ENCODE measurements at places on chromosomes 6 and 20. TPM values are rescaled to one million over a fixed set of nuclear protein-coding genes. Genes with fewer than 3 reads are reported as not detected.

SLC16A10 gene
- 37.6 TPM for total RNA-seq

BMP7 gene
- total RNA-seq = 16.6 TPM

IRF4 gene
- 1.3 TPM for total RNA-seq

ULBP2 gene
- 1.1 TPM for total RNA-seq

CEP85L gene
- total RNA-seq = 13.4 TPM

GTF2H4 gene
- 46.5 TPM for total RNA-seq

RIN2 gene
- 0.43 TPM for total RNA-seq

AAR2 gene
- 26.9 TPM for total RNA-seq

DNA sequence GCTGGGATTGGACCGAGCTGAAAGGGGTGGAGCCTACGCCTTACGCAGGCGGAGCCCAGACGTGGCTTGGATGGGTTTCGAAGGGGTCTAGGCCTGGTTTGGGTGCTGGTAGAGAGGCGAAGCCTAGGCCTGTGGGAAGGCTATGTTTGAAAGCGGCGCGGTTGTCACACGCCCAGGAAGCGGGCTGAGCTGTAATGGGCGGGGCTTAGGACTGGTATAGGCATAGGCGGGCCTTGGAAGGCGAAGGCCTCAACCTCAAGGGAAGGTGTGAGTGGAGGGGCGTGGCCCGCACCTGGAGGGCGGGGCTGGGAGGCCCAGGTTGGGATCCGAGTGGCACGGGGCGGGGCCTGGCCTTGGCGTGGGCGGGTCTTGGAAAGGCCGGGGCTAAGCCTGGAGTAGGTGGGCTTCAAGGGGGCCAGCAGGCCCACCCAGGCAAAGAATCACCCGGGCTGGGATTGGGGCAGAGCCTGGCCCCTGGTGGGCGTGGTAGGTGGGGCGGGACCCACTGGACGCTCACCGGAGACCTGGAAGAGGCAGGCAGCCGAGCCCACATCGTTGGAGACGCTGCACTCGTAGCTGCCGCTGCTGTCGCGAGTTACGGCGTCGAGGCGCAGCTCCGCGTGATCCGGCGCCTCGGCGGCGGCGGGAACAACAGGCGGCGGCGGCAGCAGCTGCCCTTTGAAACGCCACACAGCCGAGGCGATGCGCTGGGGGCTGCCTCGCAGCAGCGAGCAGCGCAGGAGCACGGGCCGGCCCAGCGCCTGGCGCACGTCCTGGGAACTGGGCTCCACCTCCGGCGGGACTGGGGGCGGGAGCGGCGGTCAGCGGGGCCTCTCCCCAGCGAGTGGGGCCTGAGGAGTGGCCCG is 49.0 kb downstream of the MDGA1 start:
- H3K27ac ChIP-seq = no peak overlapping the region
- H3K4me3 ChIP-seq = peak overlapping the region; percentile 60
- H3K4me1 ChIP-seq = peaks cover 11% of the 10 kb centered on the region
- peak; percentile 98 for DNase-seq
- H3K27me3 ChIP-seq = peaks cover 45% of the 10 kb centered on the region
- H3K36me3 ChIP-seq = no peaks in the 10 kb centered on the region

DNA sequence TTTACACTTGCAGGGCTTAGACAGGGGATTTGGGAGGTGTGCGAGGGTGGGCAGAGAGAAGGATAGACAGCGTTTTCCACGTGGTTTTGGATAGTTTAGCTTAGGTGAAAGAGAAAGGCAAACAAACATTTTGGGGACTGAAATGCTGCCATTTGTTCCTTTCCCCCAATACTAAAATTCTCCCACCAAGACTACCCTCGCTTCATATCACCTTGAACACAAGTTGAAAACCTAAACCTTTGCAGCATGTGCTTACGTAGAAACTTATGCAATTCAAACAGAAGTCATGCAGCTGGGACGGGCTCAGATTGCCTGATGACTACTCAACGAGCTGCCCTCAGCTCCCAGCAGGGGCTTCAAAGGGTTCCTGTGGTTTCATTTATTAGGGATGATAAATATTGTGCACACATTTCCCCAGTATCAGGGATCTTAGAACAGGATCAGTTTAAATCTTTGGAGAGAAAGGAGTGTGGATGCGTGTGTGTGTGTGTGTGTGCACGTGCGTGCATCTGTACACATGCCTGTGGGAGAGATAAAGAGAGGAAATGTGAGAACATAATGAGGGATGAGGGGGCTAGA is 77.3 kb downstream of the SLC22A23 start:
- no peak overlapping the region for H3K4me3 ChIP-seq
- H3K27ac ChIP-seq = no peak overlapping the region
- no peak for DNase-seq
- H3K27me3 ChIP-seq = no peaks in the 10 kb centered on the region
- H3K4me1 ChIP-seq = peaks cover 21% of the 10 kb centered on the region

- no peaks in the 10 kb centered on the region for H3K27me3 ChIP-seq
- H3K36me3 ChIP-seq = no peaks in the 10 kb centered on the region
- H3K4me1 ChIP-seq = no peaks in the 10 kb centered on the region
- no peak overlapping the region for H3K4me3 ChIP-seq
These were observed 118.8 kb upstream of the FAM184A start for GRCh38 chr6:119197271-119197670.

GRCh38 chr6:112270756-112271155 is 16.4 kb upstream of the LAMA4 start:
- H3K27me3 ChIP-seq = no peaks in the 10 kb centered on the region
- H3K27ac ChIP-seq = no peak overlapping the region
- H3K4me1 ChIP-seq = no peaks in the 10 kb centered on the region

- H3K4me1 ChIP-seq = no peaks in the 10 kb centered on the region
- no peaks in the 10 kb centered on the region for H3K36me3 ChIP-seq
- no peak overlapping the region for H3K27ac ChIP-seq
- no peak overlapping the region for H3K4me3 ChIP-seq
- no peaks in the 10 kb centered on the region for H3K27me3 ChIP-seq
- DNase-seq = no peak
These were observed 606.5 kb upstream of the NOX3 start for GRCh38 chr6:156062091-156062563.

DNA sequence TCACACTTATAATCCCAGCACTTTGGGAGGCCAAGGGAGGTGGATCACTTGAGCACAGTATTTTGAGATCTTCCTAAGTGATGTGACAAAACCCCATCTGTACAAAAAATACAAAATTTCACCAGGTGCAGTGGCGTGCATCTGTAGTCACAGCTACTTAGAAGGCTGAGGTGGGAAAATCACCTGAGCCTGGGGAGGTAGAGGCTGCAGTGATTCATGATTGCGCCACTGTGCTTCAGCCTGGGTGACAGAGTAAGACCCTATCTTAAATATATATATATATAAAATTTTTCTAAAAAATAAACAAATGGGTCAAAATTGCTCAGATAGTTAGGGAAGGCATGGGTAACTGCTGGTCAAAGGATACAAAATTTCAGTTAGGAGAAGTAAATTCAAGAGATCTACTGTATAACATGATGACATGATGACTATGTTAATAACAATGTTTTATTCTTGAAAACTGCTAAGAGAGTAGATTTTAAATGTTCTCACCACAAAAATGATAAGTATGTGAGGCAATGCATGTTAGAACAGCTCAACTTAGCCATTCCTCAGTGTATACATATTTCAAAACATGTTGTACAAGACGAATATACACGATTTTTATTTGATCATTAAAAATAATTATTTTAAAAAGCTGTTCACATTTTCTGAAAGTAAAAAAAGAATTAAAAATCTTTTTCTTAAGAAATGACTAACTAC is 24.4 kb downstream of the TBC1D32 start:
- no peak overlapping the region for H3K27ac ChIP-seq
- no peak overlapping the region for H3K4me3 ChIP-seq
- no peaks in the 10 kb centered on the region for H3K27me3 ChIP-seq

- H3K27me3 ChIP-seq = peaks cover 66% of the 10 kb centered on the region
- H3K4me3 ChIP-seq = peak overlapping the region; percentile 98
- peaks cover 44% of the 10 kb centered on the region for H3K4me1 ChIP-seq
- peak; percentile 78 for DNase-seq
- H3K36me3 ChIP-seq = no peaks in the 10 kb centered on the region
These were observed 619 bp downstream of the RREB1 start for GRCh38 chr6:7108196-7108963.

DNA sequence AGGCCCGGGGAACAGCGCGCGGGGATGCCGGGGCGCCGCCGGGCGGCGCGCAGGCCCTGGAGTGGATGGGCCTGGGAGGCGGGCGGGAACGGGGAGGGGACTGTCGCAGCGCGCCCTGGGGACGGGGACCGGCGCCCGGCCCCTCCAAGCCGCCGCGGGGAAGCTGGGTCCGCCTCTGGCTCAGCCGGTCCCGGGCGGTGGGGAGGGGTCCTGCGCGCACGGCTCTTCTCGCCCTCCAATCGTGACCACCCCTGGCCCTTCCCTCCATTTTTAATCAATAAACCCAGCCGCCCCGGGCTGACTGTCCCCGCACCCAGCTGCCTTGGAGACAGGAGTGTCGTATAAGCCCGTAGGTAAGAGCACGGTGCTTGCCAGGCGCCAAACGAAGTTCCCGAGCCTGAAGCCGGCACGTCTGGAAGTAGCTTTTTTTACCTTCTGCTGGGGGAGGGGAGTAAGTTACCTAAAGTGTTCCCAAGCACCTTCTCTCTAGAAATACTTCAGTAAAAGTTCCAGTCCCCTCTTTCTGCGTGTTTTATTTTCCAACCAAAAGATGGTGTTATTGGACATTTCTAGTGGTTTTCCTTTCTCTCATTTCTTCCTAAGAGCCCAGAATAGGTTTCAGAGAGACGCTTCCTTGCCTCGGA is 780 bp upstream of the TAF4 start:
- no peaks in the 10 kb centered on the region for H3K27me3 ChIP-seq
- H3K4me3 ChIP-seq = peak overlapping the region; percentile 74
- peaks cover 27% of the 10 kb centered on the region for H3K4me1 ChIP-seq
- peak; percentile 87 for DNase-seq
- H3K27ac ChIP-seq = peak overlapping the region; percentile 98
- no peaks in the 10 kb centered on the region for H3K36me3 ChIP-seq

- H3K36me3 ChIP-seq = no peaks in the 10 kb centered on the region
- H3K4me3 ChIP-seq = no peak overlapping the region
- no peak for DNase-seq
- H3K4me1 ChIP-seq = no peaks in the 10 kb centered on the region
These were observed 243.9 kb downstream of the HAO1 start for GRCh38 chr20:7696311-7696710.

GRCh38 chr6:35038076-35038475 is 103.1 kb downstream of the TCP11 start:
- no peaks in the 10 kb centered on the region for H3K27me3 ChIP-seq
- no peaks in the 10 kb centered on the region for H3K36me3 ChIP-seq
- DNase-seq = peak; percentile 52
- H3K4me1 ChIP-seq = peaks cover 65% of the 10 kb centered on the region

DNA sequence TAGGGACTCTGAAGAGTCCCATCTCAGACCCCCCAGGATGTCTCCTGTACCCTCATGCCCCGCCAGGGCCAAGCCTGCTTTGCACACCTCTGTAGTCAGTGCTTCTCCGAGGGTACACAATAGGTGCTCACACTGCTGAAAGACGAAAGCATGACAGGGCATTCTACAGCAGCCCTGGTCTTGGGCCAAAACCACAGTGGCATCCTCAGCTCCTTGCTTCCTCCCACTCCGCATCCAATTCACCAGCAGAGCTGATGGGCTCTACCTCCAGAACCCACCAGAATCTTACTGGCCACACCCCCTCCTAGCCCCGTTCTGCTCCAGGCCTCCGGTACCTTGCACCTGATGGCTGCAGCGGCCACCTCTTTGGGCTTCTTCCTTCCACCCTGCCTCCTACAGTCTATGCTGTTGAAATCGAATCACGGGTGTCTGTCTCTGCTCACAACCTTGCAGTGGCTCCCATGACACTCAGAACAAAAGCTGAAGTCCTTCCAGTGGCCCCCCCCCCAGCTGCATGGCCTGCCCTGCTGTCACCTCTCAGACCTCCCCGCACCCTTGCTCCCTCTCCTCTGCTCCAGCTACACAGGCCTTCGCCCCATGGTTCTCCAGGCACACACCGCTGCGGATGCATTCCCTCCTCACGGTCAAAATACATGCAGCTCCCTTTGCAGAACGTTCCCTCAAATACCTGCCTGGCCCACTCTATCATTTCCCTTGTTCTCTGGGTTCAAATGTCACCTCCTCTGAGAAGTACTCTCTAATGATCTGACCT is 1.2 kb downstream of the ANGPT4 start:
- H3K4me1 ChIP-seq = no peaks in the 10 kb centered on the region
- no peaks in the 10 kb centered on the region for H3K36me3 ChIP-seq
- DNase-seq = no peak
- H3K4me3 ChIP-seq = no peak overlapping the region

DNA sequence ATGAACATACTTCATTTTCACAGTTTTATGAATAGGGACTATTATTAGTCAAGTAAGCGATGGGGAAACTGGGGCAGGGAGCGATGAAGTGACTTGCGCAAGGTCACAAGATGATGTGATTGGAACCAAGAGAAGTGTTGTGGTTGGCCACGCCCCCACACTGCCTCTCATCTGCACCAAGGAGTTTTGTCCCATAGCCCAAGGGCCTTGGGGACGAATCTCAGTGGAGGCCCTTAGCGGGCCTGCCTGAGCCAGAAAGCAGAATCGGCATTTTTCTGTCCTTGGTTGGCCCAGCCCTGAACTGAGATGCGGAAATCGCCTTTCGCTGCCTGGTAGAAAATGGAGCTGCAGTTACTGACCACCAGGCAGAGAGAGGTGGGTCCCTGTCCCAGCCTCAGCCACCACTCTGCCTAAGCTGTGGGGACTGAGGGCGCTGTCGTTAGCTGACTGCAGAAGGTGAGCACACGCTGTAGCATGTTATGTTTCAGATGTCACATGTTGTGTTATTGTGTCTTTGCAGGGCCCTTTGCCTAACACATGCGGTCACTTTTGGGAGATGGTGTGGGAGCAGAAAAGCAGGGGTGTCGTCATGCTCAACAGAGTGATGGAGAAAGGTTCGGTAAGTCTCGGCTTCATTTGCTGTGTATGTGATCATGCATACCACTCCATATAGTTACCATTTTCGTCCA is 57.8 kb downstream of the PTPN1 start:
- no peaks in the 10 kb centered on the region for H3K36me3 ChIP-seq
- no peaks in the 10 kb centered on the region for H3K4me1 ChIP-seq
- H3K27ac ChIP-seq = no peak overlapping the region
- DNase-seq = no peak
- H3K27me3 ChIP-seq = no peaks in the 10 kb centered on the region

DNA sequence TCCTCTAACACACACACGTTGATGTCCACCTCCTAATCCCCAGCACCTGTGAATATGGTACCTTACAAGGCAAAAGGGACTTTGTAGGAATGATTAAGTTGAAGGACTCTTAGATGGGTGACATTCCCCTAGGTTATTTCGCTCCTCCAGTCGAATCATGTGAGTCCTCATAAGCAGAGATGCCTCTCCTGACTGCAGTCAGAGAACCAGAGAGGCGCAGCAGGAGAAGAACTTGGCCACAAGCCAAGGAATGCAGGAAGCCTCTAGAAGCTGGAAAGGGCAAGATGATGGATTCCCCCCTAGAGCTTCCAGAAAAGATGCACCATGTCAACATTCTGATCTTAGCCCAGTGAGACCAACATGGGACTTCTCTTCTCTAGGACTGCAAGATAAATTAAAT is 133.1 kb upstream of the PTPRT start:
- DNase-seq = no peak
- no peak overlapping the region for H3K27ac ChIP-seq
- no peak overlapping the region for H3K4me3 ChIP-seq

Data from GM23338 (cell line).